ENCODE measurements at places on chromosomes 3 and 15.

DNA sequence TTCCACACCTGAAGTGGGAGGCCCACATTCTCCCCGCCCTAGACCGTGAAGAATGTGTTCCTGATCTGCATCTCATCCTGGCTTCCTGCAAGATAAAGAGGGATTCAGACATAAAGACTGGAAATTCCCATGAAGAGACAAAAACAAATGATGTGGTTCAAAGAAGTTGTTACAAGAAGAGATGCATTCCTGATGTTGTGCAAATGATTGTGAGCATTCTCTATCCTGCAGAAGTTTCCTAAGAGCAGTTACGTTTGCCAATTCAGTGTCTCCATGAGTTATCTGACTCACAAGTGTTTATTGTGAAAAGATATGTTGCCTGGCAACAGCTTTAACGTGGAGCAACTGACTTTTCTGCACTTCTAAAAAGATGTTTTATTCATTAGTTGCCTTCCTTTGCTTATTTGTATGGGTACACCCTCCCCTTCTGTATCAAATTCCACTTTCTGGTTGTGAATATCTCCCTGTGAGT lies 107.8 kb downstream of the ZIC4 start:
- no peak for DNase-seq

DNA sequence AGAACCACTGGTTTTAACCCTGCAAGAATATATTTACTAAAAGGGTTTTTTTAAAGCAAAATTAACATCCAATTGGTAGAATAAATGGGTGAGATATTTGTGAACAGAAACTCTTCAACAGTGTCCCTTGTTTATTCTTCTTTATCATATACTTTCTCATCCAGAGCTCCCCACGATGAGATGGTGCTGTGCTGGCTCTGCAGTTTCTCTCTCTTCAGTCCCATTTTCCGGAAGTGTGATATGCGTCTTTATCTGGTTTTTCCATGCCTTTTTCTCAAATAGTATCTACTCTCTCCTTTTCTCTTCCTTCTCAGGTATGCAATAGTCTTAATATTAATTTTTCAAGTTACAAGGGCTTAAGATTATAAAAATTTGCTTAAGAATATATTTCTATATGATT lies 1.5 kb downstream of the EAF2 start:
- DNase-seq = no peak

DNA sequence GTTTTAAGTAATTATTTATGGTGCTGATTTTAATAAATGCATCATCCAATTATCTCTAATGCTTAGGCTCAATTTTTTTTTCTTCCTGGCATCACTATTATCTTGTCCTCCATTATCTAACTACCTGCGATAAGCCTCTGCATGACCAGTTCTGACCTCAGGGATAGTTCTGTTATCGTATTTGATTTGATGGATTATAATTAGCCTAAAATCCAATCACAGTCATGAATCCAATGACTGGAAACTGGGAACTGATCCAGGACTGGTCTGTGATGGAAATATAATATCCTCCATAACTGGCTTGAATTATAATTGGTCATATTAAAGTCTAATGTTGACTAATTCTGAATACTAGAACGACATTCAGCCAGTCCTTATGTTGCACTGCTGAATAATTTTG lies 1.1 kb downstream of the MYH15 start:
- no peak for DNase-seq

GRCh38 chr3:191593486-191593885 lies 132.5 kb downstream of the PYDC2 start:
- no peak for DNase-seq
